ENCODE measurements at places on chromosomes 2 and 18. TPM values are rescaled to one million over a fixed set of nuclear protein-coding genes. Genes with fewer than 3 reads are reported as not detected.

Gene RAB17
- total RNA-seq, result 3.2 TPM

Gene ALK
- total RNA-seq, result not detected

Gene USP14
- total RNA-seq, result 48.3 TPM

Gene CFAP65
- not detected for total RNA-seq

- DNase-seq, result no peak
Measured at GRCh38 chr18:2258954-2259353, 312.4 kb downstream of the METTL4 start.

GRCh38 chr2:205776139-205776538 is 93.8 kb downstream of the NRP2 start:
- peak; percentile 73 for DNase-seq

- peak; percentile 86 for DNase-seq
Measured at GRCh38 chr2:109059474-109060165, 69.4 kb upstream of the SH3RF3 start.
